Right ventricle myocardium superior (tissue), 1 donor: ENCODE measurements at places on chromosomes 6 and 20. TPM values are rescaled to one million over a fixed set of nuclear protein-coding genes. Genes with fewer than 3 reads are reported as not detected.

- no peak for DNase-seq
Measured at GRCh38 chr20:50111829-50112495, 988 bp downstream of the UBE2V1 start.

DNA sequence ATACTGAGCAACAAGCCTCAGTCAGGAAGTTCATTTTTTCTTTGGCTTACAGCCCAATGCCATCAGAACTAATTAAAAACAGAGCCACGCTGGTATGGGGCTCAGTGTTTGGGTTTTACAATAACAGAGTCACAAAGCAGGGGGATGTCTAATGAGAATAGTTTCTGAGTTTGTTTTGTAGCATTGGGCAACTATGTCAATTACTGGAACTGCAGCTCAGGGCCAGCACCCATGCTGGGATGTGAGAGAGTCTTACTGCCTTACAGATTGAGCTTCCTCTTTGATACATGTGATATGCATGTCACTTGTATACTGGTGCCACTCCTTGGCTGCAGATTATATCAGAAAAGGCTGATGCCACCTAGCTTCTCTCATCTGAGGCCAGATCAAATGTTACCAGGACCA lies 117.6 kb downstream of the TFAP2B start:
- DNase-seq, result no peak

GRCh38 chr20:53258741-53259140 lies 286.6 kb downstream of the TSHZ2 start:
- DNase-seq, result no peak

GRCh38 chr20:61567204-61567603 lies 315.1 kb downstream of the CDH4 start:
- DNase-seq, result no peak

- DNase-seq, result no peak
Measured at GRCh38 chr6:130836055-130836640, 8.9 kb downstream of the SMLR1 start.

DNA sequence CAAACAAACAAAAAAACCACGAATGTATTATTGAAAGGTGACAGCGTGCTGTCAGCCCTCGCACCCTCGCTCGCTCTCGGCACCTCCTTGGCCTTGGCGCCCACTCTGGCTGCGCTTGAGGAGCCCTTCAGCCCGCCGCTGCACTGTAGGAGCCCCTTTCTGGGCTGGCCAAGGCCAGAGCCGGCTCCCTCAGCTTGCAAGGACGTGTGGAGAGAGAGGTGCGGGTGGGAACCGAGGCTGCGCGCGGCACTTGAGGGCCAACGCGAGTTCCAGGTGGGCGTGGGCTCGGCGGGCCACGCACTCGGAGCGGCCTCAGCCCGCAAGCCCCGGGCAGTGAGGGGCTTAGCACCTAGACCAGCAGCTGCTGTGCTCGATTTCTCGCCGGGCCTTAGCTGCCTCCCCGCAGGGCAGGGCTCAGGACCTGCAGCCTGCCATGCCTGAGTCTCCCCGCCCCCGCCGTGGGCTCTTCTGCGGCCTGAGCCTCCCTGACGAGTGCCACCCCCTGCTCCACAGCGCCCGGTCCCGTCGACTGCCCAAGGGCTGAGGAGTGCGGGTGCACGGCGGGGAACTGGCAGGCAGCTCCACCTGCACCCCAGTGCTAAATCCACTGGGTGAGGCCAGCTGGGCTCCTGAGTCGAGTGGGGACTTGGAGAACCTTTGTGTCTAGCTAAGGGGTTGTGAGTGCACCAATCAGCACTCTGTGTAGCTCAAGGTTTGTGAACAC lies 20.9 kb upstream of the MBOAT1 start:
- DNase-seq, result no peak

DNA sequence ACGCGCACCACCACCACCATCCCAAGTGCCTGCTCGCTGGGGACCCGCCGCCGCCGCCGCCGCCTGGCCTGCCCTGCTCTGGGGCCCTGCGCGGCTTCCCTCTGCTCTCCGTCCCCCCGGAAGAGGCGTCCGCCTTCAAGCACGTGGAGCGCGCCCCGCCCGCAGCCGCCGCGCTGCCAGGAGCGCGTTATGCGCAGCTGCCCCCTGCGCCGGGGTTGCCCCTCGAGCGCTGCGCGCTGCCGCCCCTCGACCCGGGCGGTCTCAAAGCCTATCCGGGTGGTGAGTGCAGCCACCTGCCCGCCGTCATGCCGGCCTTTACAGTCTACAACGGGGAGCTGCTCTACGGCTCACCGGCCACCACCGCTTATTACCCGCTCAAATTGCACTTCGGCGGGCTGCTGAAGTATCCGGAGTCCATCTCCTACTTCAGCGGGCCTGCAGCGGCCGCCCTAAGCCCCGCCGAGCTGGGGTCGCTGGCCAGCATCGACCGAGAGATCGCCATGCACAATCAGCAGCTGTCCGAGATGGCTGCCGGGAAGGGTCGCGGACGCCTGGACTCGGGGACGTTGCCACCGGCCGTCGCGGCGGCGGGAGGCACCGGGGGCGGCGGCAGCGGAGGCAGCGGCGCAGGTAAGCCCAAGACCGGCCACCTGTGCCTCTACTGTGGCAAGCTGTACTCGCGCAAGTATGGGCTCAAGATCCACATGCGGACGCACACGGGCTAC lies 7.2 kb downstream of the PRDM13 start:
- DNase-seq, result no peak

- peak; percentile 57 for DNase-seq
Measured at GRCh38 chr20:11891776-11892545, 25.7 kb upstream of the BTBD3 start.

GRCh38 chr6:75155631-75156030 lies 50.2 kb downstream of the COL12A1 start:
- no peak for DNase-seq

DNA sequence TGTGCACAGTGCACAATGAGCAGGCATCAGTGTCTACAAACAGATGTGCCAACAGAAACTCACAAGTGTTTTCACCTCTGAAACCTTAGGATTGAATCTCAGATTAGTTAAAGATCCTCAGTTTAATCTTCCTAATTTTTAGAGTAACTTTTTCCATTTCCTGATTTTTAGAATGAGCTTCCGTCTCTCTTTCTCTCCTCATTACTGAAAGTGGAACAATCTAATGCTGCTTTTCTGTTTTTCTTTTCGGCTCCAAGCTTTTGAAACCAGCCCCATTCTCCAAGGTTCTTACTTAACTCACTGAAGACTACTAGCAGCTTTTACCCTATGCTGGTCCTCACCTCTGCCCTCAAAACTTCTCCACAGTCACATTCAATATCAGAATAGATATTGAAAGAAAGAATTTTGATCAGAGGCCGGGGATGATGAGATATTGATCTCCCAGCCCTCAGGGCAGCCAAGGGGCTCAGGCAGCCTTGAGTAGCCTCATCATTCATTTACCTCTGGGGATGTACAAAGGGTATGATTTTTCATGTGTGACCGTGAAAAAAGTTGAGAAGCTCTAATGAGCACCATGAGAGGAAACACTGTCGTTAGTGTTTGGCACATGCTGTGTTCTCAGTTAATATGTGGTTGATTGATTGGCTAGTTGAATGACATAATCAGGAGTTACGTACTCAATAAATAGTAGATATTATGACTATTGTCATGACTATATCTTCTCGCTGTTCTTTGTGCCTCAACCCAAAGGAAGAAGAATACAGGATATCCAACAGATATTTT lies 11.9 kb upstream of the STK38 start:
- no peak for DNase-seq

- no peak for DNase-seq
Measured at GRCh38 chr20:49306903-49307620, 29.2 kb upstream of the ZNFX1 start.

DNA sequence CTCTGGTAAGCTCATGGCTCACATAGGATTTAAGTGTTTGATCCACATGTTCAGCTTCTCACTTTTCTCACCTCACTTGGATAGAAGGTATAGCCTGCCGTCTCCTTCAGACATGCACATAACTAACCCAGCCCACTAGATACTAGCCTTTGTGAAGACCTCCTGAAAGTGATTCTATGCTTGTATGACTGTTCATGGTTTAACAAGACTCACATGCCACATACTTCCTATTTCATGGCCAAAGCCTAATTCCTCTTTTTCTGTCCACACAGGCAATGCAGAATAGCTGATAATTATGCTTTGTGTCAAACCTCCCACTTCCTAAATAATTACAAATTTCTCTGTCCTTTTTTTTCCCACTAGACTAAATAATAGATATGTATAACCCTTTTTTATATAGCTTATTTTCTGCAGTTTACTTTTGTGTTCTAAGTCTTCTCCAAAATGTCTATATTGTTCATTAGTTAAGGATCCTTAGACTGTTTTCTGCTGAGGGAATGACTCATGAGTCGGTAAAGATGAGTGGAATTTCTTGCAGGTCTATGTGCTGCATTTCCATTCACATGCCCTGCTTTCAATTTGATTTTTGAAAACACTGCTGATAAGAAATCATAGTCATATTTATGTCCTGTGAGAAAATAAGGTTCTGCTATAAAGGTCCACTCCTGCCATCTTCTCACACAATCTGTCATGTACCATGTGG lies 43.0 kb downstream of the HDDC2 start:
- no peak for DNase-seq

GRCh38 chr6:48111143-48111506 lies at the start of gene PTCHD4:
PTCHD4 (minus strand) TSS chr6:48111197; CDS start chr6:48068957, 42,240 bp downstream.
- no peak for DNase-seq

GRCh38 chr6:134031696-134032255 lies 20.6 kb downstream of the SLC2A12 start:
- no peak for DNase-seq

DNA sequence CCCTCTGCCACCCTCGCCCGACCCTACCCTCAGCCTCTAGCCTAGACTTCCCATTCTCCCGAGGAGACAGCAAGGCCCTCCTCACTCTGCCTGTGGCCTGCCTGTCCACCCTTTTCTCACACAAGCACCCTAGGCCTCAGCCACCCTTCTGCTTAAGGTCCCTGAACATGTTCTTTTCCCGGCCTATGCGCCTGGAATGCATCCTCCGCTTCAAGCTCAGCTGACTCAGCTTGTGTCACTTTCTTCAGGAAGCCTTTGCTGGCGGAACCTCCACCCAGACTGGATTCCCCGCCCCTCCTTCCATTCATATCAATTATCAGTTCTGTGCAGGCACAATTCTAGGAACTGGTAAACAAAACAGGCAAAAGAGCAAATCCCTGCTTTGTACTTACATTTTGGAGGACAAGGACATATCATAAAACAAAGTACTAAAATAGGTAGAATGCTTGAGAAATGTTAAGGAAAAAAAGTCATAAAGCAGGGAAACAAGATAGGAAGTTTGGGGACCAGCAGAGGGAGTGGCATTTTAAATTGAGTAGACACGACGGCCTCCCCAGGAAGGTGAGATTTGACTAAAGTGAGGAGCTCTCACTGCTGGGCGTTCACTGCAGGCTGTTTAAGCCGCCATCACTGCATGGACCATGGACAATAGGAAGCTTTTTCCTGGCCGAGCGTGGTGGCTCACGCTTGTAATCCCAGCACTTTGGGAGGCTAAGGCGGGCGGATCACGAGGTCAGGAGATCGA lies 17.9 kb upstream of the SNHG17 start:
- DNase-seq, result peak; percentile 32

DNA sequence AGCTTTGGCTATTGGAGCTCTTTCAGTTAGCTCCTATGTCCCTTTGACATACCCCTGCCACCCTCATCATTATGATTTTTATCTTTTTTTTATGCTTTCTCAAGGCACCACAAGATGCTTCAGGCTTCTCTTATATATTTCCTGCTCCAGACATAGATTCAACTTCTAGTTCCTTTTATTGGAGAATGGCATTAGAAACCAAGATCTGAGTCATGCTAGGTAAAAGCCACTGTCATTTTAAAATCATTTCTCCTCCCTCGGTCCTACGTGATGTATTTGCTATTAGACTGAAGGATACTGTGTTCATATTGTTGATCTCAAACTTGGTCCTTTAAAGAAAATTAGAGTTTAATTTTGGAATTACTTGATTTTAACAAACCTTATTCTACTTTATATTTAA lies 8.3 kb downstream of the TENT5A start:
- no peak for DNase-seq

DNA sequence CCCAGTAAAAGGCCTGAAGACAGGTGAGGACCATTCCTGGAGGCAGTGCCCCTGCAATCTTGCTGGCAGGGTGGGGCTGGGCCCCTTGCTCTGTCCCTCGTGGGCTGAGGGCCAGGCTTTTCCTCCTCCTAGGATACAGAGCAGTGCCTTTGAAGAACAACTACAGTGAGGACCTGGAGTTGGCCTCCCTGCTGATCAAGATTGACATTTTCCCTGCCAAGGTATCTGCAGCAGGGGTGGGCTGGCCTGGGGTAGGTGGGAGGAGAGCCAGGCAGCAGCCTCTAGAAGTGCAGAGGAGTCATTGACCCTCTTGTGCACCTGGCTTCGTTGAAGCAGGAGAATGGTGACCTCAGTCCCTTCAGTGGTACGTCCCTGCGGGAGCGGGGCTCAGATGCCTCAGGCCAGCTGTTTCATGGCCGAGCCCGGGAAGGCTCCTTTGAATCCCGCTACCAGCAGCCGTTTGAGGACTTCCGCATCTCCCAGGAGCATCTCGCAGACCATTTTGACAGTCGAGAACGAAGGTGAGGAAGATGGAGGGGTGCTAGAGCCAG lies 36.5 kb downstream of the PLCG1 start:
- DNase-seq, result no peak

DNA sequence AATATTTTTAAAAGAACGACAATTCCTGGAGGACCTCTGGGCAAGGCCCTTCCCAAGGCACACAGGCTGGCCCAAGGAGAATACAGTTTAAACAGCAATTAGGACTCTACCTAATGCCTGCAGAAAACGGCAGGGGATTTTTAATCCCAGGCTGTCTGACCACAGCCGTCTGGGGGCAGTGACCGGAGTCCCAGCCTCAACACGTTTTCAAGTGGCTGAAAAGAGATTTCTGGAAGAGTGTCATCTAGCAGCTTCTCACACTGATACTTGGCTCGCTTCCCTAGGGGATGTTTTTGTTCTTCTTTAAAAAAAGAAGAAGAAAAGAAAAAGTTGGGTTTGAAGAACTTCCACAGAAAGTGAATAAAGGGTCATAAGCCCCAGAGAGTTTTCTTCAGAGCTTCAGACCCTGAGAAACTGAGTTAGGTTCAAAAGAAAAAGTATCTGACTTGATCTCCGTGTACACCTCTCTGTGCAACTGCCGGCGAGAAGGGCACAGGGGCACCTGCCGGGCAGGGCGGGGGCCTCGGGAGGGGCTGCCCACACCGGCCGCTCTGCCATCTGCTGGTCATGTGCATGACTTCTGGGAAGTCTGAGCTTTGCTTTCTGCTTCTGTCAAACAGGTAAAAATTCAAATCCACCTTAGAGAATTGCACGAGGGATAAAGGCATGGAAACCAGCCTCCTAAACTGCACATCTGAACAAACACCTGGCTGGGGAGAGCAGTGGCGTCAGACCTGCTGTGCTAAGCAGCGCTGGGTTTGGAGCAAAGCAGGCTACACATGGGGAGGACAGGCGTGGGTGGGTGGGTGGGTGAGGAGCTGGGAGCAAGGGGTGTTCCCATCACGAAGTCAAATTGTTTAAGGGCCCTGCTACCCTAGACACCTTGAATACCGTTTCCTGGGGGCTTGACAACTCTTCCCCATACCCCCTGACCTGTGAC lies 33.0 kb downstream of the RRBP1 start:
- peak; percentile 53 for DNase-seq

Gene SNRNP48
- 17.5 TPM for total RNA-seq

Gene C6orf141
- not detected for total RNA-seq

Gene ZNF512B
- total RNA-seq, result 11.3 TPM

Gene VSX1
- 0.30 TPM for total RNA-seq

Gene TINAG
- total RNA-seq, result 0.16 TPM

Gene MAK
- total RNA-seq, result not detected

Gene PSORS1C2
- not detected for total RNA-seq
